NCI-H345 (cell line): ENCODE measurements at places on chromosomes 13 and 19.
A peak's percentile ranks its signal among the peaks of the same experiment; 100 is the strongest.

GRCh38 chr13:89181041-89181440, 1509.9 kb downstream of the SLITRK5 start:
- no peak for DNase-seq

- no peak for DNase-seq
Measured at GRCh38 chr19:4197228-4197624, 14.7 kb downstream of the ANKRD24 start.

GRCh38 chr13:113561417-113562084, 23.0 kb upstream of the TFDP1 start:
- DNase-seq: no peak

DNA sequence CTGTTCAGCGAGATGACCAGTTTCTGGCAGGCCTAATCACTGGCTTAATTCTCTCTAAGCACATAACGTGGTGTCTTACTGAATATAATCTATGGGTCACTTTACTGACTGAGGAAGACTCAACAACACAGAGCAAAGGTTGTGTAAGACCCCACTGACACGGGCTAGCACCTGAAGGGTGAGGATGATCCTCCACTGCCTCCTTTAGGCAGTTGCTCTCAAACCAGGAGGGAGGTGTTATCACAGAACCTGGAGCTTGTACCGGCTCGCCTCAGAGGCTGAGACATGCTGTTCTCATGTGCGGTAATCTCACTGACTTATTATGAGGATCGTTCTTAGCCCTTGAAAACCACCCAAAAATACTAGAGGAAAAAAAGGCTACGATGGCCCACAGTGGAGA, 28.3 kb downstream of the RCBTB2 start:
- no peak for DNase-seq

- DNase-seq: no peak
Measured at GRCh38 chr13:95298971-95299621, 2.2 kb downstream of the ABCC4 start.

- DNase-seq: peak; percentile 57
Measured at GRCh38 chr19:17530586-17530985, 19.1 kb downstream of the PGLS start.

DNA sequence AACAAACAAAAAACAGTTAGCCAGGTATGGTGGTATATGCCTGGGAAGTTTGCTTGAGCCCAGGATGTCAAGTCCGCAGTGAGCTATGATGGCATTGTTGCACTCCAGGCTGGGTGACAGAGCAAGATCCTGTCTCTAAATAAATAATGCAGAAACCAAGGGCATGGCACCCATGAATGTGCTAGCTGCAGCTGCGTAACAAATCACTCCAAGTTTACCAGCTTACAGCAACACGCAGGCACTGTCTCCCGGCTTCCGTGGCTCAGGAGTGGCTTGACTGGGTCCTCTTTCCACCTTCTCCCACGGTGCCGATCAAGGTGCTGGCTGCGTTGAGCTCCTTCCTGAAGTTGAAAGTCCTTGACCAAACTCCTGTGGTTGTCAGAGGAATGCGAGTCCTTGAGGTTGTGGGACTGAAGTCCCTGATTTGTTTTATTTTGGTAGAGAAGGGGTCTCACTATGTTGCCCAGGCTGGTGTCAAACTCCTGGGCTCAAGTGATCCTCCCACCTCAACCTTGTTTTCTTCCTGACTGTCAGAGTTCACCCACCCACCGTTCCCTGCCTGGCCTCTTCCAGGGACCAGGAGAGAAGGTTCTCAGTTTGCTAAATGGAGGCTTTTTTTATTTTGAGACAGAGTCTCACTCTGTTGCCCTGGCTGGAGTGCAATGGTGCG, 13.2 kb upstream of the ONECUT3 start:
- no peak for DNase-seq

DNA sequence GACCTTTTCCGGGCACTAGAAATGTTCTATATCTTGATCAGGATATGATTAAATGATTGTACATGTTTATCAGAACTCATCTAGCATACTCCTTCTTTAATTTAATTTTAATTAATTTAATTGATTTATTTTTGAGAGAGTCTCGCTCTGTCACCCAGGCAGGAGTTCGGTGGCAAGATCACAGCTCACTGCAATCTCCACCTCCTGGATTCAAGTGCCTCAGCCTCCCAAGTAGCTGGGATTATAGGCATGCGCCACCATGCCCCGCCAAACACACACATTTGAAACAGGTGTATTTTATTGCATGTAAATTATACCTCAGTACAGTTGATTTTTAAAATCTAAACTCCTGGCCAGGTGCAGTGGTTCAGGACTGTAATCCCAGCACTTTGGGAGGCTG, 17.4 kb upstream of the BCL3 start:
- DNase-seq: no peak

DNA sequence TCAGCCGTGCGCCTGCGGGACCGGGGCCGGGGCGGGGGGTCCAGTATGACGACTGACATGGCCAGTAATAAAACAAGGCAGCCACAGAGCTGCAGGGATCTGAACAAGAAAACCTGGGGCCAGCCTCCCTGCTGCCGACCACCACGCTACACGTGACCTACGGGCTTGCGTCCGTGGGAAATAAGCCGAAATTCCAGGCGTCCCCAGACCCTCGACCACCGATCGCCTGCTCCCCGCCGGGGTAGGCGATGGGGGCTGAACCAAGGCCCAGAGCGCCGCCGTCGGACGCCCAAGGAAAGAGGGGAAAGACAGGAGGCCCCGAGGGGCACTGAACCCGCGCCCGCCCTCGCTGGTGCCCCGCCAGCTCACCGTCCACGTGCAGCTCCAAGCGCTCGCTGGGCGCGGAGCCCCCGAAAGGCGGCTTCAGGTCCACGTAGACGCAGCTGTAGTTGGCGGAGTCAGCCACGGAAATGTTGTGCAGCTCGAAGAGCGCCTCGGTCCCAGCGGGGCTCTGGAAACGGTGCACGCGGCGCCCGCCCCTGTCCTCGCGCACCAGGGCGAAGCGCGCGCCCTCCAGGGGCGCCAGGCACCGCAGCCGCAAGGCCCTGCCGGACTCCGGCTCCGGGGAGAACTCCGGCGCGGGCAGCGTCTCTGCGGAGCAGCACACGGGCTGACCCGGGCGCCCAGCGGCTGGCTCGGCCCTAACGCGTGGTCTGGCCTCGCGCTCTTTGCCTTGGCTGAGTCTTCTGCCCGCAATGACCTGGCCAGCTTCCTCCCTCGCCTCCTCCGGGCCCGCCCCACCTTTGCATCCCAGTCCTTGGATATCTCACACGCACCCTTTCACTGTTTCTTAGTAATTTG, 3.1 kb downstream of the A1BG start:
- DNase-seq: no peak

DNA sequence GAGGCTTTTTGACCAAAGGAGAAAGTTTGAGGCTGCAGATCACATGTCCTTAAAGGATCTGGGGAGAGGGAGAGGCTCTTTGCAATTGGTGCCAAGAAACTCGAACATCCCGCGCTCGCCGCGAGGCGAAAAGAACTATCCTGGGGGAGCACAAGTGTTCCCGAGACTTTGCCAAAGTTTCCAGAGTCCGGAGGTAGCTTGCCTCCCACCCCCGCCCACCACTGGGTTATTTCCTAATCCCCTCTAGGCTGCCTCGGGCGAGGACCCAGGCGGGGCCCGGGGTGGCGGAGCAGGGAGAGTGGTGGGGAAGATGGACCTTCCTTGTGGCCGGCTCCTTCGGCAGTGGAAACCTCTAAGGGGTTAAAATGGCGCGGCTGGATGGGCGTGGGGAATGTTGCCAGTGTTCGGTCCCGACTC, 114.5 kb downstream of the KCNRG start:
- no peak for DNase-seq

- DNase-seq: no peak
Measured at GRCh38 chr13:110109910-110110309, 197.0 kb downstream of the COL4A1 start.

DNA sequence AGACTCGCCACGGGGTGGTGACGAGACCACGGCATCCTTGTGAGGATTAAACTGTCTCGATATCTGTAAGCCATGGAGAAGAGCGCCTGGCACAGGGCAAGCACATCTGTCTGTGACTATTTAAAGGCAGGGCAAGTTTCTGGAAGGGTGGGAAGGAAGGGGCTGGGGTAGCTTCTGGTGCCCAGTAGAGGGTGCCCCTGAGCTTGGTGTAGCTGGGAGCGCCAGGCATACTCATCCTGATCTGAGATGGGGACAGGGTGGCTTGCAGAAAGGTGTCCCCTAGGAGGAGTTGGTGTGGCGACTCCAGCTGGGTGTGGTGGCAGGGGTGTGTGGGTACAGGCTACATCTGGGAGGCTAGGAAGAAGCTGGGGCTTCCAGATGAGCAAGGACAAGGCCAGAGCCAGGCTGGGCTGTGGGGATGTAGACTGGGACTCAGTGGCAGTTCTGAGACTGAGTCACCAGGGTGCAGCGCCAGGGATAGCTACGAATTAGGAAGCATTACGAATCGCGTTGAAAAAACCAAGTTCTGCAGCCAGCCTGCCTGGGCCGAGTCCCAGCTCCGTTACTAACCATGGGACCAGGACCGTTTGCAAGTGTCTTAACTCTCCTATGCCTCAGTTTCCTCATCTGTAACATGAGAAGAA, 23.1 kb upstream of the ASPDH start:
- no peak for DNase-seq

GRCh38 chr19:58555369-58555885, 522 bp upstream of the CHMP2A start:
- DNase-seq: no peak

DNA sequence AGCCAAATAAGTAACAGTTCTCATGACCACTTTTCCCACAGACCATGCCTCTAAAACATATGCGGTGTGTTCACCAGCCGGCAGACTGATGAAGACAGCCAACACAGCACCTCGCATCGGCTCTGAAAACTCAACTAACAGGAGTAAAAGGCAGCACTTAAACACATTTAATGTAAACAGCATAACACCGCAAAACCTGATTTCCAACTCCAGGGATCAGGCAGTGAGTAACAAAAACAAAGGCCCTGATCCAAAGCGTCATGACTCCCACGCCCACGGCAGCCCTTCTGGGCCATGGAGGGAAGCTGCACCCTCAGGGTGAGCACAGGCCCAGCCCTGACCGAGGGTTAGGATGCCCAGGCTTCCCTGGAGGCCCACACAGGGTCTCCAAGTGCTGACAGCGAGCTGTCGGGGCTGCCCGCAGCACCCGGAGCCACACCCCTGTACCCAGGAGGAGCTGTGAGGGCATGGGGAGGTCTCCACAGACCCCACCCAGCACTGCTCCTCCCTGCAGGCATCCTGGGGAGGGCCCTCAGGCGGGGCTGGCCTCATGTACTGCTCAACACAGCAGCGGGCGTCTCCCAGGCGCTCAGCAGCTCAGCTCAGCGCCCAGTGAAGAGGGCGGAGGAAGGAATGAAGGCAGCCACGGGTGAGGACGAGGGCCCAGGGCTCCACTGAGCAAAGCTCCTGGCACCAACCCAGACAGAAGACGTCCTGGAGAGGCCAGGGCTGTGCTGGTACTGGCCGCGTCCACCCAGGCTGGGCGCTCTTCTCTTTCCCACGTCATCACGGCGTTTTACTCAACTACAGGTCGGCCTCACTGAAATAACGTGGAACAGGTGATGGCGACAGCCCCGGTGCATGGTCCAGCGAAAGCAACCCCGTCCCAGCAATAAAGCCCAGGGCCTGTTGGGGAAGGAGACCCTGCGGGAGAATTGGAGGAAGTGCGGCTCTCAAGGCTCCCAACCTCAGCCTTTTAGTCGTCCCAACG, 53.7 kb downstream of the RASA3 start:
- DNase-seq: no peak

GRCh38 chr13:22081430-22081829, 410.6 kb downstream of the FGF9 start:
- peak; percentile 32 for DNase-seq

GRCh38 chr19:35084509-35084762, 31.2 kb upstream of the FXYD3 start:
- no peak for DNase-seq

GRCh38 chr13:76038920-76039716, 403.0 kb downstream of the LMO7 start:
- DNase-seq: no peak

DNA sequence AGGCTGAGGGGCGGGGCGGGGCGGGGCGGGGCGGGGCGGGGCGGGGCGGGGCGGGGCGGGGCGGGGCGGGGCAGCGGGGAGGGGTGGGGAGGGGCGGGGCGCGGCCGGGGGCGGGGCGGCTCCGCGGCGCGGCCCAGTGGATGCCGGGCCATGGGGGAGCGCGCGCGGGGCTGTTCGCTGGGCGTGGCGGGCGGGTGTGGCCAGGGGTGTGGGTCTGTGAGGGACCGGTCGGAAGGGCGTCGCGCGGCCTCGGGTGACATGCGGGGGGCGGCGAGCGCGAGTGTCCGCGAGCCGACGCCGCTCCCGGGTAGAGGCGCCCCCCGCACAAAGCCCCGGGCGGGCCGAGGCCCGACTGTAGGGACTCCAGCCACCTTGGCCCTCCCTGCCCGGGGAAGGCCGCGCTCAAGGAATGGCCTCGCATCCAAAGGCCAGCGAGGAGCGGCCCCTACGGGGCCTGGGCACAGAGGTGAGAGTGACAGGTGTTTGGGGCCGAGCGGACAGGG, at the start of gene ZFP28:
Gene ZFP28 (plus strand): TSS at position 188 of the 503 bp plus-strand sequence. CDS start 71 bp downstream, at position 259.
- peak; percentile 81 for DNase-seq

DNA sequence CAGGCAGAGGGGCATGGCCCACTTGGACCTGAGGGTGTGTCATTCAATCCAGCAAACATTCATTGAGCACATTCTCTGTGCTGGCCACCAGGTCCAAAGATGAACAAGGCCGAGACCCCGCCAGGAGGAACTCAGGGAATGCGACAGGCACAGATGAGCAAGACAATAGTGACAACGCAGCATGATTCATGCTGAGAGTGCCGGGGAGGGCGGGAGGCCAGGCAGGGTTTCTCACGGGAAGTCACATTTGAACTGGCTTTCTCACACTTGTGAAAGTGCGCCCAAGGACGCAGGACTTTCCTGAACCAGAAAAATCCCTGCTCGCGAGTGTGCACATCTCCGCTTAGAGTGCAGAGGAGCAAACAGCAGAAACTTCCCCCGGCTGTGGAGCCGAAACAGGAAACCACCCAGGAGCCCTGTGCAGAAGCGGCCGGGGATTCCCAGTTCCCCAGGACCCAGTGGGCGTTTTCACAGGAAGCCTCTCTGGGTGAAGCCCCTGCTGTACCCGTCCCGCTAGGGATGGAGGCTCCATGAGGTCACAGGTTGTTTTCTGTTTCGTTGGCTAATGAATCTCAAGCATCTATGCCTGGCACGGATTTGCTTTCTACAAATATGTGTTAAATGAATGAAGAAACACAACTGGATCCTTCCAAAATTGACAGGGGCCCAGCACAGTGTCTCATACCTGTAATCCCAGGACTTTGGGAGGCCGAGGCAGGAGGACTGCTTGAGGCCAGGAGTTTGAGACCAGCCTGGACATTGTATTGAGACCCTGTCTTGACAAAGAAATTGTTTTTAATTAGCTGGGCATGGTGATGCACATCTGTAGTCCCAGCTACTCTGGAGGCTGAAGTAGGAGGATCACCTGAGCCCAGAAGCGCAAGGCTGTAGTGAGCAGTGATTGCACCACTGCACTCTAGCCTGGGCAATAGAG, 68.4 kb upstream of the TM9SF2 start:
- DNase-seq: no peak

- no peak for DNase-seq
Measured at GRCh38 chr13:40254394-40254793, 412.0 kb downstream of the FOXO1 start.

DNA sequence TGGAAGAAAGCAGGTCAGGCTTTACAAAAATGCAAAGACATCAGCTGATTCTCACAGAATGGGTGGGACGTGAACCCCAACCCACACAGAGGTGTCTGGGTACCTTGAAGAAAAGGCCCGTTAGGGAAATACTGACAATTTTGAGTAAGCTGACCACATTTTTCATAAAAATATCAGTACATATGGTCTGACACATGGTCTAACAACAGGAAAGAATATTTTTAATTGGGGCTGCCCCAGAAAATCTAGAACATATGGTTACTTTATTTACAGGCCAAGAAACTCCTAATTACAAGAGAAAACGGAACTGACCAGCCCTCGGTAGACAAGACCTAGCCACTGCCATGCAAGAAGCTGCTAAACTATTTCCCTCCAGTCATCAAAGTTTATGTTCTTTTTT, 48.7 kb upstream of the ITM2B start:
- no peak for DNase-seq
